ENCODE measurements at places on chromosomes 7 and 10. TPM values are rescaled to one million over a fixed set of nuclear protein-coding genes. Genes with fewer than 3 reads are reported as not detected.

The H2AZ2 gene
- polyA plus RNA-seq: 135 TPM

The UNCX gene
- polyA plus RNA-seq: not detected

The SERPINE1 gene
- polyA plus RNA-seq: 5.3 TPM

The CALML5 gene
- not detected for polyA plus RNA-seq

The MRLN gene
- polyA plus RNA-seq: 162 TPM

DNA sequence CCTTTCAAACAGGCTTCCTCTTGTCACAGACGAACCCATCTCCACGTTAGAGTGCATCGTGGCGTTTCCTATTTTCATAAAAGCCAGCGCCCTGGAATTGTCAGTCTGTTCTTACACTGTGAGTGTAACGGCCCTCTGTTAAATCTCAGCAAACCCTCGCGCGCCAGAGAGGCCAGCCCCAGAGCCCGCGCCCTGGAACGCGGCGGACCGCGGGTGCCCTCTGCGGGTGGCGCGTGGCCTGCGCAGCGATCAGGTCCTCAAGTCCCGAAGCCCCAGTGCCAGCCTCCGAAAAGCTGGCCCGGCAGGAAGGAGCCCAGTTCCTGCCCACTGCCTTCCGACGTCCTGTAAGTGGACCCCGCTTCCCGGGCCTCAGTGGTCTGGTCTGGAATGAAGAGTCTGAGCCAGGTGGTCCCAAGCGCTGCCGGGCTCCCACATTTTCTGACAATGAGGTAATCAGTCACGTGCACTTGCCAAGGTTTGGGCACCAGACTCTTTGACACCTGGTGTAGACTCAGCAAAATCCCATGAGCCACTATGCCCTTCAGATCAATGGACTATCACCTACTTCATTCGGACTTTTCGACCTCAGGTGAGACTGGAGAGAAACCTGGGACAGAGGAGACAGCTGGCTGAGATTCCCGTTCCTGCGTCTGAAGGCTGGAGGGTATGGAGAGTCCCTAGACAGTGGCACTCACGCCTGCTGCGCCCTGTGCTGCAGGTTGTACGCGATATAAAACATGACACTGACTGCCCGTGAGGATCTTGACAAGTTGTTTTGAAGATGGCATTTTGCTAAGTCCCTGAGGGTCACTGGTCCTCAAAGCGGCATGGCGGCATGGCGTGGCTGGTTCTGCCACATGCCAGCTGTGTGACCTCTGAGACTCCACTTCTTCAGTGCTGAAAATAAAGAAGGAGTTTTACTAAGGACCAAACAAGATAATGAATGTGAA is 109.4 kb upstream of the LANCL2 start:
- DNase-seq: peak; percentile 91
- peaks cover 36% of the 10 kb centered on the region for H3K27me3 ChIP-seq
- peak overlapping the region; percentile 58 for H3K4me3 ChIP-seq
- H3K27ac ChIP-seq: no peak overlapping the region
- no peaks in the 10 kb centered on the region for H3K36me3 ChIP-seq
- peaks cover 12% of the 10 kb centered on the region for H3K4me1 ChIP-seq

DNA sequence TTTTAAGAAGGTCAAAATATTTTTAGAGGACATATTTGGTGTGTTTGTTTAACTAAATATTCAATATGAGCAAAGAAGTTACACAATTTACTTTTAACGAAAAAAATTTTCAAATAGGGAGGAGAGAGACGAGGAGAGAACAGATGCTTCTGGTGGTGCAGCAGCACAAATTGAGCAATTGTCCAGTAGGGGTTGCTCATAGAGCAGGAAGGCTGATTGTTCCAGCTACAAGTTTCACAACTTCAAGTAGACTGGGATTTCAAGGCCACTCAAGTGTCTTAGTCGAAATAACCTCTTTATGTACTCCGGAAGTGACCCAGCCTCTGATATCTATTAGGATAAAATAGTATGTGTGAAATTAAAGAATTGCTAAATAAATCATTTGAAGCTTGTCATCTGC is 197.9 kb downstream of the HDAC9 start:
- no peaks in the 10 kb centered on the region for H3K36me3 ChIP-seq
- H3K27me3 ChIP-seq: no peaks in the 10 kb centered on the region

DNA sequence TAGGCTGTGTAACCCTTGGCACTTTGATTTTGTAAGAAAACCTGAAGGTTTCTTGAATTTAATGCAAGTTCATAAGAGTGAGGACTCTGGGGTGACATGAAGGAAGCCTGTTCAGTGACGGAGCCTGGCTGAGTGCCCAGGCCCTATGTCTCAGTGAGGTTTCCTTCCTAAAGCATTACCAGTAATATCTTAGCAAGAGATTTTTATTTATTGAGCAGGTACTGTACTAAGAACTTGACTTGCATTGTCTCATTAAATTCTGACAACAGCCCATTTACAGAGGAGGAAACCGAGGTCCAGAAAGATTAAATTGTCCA is 197.2 kb downstream of the HECW1 start:
- H3K4me3 ChIP-seq: no peak overlapping the region
- no peaks in the 10 kb centered on the region for H3K27me3 ChIP-seq
- no peak overlapping the region for H3K27ac ChIP-seq
- H3K4me1 ChIP-seq: no peaks in the 10 kb centered on the region
- no peaks in the 10 kb centered on the region for H3K36me3 ChIP-seq

DNA sequence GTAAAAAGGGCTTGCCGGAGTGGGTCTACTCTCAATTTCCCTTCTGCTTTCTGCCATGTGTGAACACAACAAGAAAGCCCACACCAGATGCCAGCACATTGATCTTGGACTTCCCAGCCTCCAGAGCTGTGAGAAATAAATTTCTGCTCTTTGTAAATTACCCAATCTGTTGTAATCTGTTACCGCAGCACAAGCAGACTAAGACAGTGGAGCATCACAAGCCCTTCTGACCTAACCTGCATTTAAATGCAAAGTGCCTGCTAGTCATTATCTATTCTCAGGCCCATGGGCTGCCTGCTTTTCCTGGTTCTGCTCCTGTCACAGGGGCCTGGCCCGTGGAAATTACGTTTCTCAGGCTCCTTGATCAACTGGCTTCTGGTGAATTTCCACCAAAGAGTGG is 199.3 kb upstream of the AUTS2 start:
- no peaks in the 10 kb centered on the region for H3K27me3 ChIP-seq
- H3K27ac ChIP-seq: no peak overlapping the region
- no peak overlapping the region for H3K4me3 ChIP-seq
- peaks cover 4% of the 10 kb centered on the region for H3K4me1 ChIP-seq
- no peak for DNase-seq

GRCh38 chr7:47542051-47542450 is 39.9 kb downstream of the TNS3 start:
- peaks cover 5% of the 10 kb centered on the region for H3K36me3 ChIP-seq
- peaks cover 2% of the 10 kb centered on the region for H3K27me3 ChIP-seq
- DNase-seq: no peak

DNA sequence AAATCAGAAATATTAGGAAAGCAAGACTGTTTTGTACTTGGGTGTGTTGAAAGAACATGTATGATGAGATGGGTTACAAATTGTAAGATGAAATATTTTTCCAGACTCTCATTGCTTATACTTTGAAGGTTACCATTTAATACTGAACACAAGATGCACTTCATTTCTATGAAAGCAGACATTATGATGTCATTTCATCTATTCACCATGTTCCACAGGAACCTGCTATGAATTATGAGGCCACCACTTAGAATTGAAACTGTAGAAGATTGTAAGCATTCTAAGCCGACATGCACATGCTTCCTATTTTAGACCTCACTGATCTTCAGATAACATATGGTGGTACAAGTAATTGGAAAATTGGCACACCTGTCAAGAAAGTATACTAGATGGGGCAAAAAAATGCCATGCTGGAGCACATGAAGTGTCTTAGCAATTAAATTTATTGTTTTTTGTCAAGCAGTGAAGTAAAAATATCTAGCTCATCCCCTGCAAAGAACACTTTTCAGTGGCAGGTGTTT is 195.0 kb downstream of the PHF14 start:
- no peaks in the 10 kb centered on the region for H3K27me3 ChIP-seq
- H3K4me3 ChIP-seq: no peak overlapping the region
- no peaks in the 10 kb centered on the region for H3K36me3 ChIP-seq

DNA sequence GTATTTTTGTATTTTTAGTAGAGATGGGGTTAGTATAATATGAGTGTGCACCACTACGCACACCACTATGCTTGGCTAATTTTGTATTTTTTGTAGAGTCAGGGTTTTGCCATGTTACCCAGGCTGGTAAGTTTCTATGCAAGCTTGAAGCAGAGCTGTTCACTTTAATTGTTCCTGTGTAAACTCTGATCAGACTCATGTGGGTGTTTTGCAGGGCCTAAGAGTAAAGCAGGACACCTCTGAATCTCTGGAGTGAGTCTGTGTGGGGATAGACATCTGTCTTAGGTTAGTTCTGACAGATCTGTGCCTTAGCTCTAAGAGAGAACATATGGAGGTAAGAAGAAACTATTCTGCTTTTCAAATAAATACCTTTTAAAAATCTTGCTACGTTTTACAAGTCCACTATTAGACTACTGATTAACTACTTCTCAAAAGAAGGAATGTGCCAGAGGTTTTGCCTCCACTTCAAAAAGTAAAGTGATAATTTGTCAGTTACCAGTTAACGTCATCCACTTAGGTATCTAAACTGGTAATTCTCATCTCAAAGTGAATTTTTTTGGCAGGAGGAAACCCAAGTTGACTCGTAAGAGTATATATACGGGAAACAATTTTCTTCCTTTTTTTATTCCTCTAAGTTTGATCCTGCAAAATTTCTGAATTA is 1.1 kb downstream of the COL17A1 start:
- H3K27me3 ChIP-seq: peaks cover 2% of the 10 kb centered on the region
- no peak overlapping the region for H3K27ac ChIP-seq
- H3K4me1 ChIP-seq: no peaks in the 10 kb centered on the region
- DNase-seq: no peak
- H3K36me3 ChIP-seq: no peaks in the 10 kb centered on the region

DNA sequence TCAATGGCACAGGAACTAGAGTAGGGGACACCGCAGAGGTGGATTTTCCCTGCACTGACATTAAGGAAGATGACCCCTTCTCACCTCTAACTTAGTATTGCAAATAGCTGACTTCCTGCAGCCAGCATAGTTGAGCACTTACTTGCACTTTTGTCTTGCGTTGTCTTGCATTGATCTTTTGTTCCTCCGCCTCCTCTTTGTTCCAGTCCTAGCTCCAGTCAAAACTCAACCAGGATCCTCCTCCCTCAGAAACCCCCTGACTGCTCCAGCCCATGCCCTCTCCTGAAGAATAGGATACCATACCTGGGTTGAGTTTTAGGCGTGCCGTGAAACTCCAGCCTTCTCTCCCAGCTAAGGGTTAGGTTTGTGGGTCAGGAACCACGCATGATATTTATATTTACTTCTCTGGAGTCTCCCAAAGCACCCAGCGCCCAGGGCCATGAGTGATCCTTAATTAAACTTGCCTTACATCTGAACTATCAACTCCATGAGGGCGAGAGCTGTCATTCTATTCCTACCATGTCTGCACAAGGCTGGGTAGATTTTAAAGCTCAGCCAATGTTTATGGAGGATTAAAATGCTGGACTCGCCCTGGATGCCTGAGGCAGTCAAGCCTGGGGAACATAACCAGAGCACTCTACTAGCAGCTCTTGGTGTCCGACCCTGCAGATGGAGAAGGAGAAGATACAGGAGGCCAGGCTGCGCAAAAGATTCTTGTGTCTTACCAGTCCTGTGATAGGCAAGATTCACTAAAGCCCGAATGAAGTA is 14.1 kb downstream of the ZNF467 start:
- DNase-seq: no peak
- H3K4me3 ChIP-seq: no peak overlapping the region
- H3K36me3 ChIP-seq: no peaks in the 10 kb centered on the region
- H3K4me1 ChIP-seq: no peaks in the 10 kb centered on the region

DNA sequence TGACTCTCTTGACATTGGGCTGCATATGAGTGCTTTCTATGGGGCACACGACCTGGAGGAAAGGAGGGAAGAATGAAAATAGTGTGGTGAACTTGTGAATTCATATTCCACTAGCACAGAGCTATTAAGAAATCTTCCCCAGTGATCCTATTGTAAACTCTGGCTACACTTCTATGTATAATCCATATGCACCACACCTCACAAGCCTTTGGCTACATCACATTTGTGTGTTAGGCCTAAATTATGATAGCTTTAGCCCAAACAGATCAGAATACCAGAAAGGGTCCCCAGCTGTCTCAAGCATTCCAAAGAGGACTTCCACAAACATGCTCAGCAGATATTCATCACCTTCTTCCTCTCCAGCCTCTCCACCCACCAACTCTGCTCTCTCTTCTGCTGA is 9.7 kb upstream of the IFIT1B start:
- no peak for DNase-seq
- H3K36me3 ChIP-seq: no peaks in the 10 kb centered on the region
- H3K27me3 ChIP-seq: no peaks in the 10 kb centered on the region
- no peak overlapping the region for H3K4me3 ChIP-seq
- H3K27ac ChIP-seq: peak overlapping the region; percentile 62

- DNase-seq: no peak
- H3K4me1 ChIP-seq: no peaks in the 10 kb centered on the region
- no peak overlapping the region for H3K27ac ChIP-seq
- H3K4me3 ChIP-seq: no peak overlapping the region
Measured at GRCh38 chr7:116280803-116281202, 70.5 kb downstream of the TES start.

DNA sequence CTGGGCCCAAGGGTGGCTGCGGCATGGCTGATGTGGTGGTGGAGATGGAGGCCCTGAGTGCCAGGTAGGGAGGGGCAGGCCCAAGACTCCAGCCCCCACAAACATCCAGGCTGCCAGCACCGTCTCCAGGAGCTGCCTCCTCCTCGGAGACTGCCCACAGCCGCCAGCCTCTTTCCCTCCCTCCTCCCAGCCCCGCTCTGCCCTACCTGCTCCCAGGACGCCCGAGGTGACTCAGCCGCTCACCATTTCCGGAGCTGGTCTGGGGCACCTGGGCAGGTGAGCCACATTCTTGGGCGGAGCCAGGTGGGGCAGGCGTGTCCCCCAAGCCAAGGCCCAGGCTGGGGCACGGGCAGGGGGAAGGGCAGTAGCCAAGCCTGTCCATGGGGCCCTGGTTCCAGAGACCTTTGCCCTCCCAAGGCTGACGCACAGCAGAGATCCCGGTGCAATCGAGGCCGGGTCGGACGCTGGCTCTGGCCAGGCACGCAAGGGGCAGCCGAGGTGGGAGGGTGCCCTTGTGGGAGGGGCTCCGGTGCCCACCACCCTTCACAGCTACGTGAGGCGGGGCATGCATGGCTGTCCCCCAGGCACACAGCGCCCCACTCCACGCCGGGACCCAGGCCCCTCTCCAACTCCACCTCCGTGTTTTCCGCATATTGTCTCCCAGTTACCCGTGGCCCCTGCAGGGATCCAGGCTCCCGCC is 8.8 kb downstream of the ADAP1 start:
- H3K27me3 ChIP-seq: no peaks in the 10 kb centered on the region
- H3K36me3 ChIP-seq: no peaks in the 10 kb centered on the region
- DNase-seq: no peak
- H3K4me1 ChIP-seq: no peaks in the 10 kb centered on the region

Measured in muscle of leg (tissue), 16 donors.